ENCODE measurements at places on chromosomes 2 and 18.

GRCh38 chr2:192655916-192656315, 461.2 kb upstream of the TMEFF2 start:
- ATAC-seq = no peak

GRCh38 chr2:32227492-32227891, 37.2 kb downstream of the NLRC4 start:
- no peak for ATAC-seq

DNA sequence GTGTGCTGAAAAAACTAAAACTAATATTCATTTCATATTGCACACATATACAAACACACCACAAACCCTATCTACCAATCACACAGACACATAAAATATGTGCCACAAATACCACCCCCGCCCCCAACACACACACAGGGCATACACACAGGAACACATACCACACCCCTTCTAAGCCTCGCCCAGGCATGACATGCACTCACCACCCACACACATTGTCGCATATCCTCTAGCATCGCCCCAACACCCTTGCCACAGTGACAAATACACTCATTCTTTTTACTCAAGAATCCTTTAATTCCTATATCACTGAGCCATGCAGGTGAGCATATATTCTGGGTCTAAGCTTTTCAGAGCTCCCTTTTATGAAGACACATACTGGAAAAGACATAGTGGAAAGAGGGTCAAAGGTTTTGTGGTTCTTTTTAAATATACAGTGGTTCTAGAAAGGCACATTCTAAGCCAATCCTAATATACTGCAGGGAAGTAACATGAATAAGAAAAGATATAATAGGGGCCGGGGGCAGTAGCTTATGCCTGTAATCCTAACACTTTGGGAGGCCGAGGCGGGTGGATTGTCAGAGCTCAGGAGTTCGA, 24.5 kb upstream of the LCLAT1 start:
- ATAC-seq = peak; percentile 91

DNA sequence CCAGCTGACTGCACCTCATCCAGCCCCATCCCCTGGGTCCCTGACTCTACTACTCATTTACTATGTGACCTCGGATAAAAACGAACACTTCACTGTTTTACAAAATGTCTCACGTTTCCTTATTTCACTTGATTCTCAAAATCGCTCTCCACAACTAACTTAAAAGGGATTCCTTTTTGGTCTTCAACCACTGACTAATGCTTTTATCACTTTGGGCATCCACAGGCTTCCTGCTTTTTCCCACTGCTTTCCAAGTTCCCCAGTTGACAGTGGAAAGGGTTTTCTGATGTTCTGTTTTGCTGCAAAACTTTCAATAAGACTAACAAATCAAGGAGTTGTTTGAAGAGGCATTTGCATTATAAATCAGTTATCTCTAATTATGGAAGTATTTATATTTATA, 24.1 kb downstream of the EIF2AK3 start:
- no peak for ATAC-seq

DNA sequence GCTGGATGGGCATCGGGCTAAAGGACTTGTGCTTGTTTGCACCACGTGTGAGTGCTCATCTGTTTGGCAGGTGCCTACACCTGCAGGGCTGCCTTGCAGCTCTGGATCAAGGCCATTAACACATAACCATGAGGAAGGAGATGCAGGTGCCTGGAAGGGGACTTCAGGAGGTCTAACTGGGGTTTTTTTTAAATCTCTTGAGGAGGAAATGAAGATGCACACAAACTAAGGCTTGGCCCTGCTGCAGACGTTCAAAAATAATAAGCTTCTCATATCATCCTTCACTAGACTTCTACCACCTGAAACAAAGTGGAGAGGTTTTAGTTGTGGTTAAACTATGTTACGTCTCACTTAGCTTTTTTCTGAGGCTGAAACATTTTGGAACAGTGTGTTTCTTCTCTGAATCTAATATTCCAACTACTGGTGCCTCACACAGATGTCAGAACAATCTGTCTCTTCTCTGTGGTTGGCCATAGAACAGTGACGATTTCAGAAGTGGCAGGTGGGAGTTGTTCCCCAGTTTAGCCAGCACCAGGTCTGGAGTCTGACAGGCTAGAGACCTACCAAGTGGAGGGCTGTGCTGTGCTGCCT, 36.5 kb downstream of the BCL2L11 start:
- ATAC-seq = no peak

DNA sequence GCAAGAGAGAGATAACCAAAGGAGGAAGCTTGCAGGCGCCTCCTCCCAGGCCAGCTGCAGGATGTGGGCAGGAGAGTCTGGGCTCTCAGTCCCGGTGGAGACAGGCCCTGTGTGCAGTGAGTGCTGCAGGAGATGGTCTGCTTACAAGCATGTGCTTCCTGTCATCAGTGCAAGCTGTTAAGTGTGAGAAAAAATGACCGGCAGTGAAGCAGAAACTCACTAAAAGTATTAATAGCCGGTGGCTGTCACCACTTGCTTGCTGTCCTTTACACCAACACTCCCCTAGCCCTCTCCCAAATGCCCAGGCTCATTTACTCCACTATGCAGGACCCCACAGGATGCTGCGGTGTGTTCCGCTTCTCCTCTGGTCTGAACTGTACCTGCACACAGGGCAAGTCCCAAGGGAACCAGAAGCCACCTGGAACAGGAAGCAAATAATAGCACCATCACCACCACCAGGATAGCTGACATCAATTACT, 435.6 kb upstream of the HS6ST1 start:
- ATAC-seq = peak; percentile 58

- no peak for ATAC-seq
Observed at GRCh38 chr2:189521699-189522434, 58.7 kb downstream of the SLC40A1 start.

DNA sequence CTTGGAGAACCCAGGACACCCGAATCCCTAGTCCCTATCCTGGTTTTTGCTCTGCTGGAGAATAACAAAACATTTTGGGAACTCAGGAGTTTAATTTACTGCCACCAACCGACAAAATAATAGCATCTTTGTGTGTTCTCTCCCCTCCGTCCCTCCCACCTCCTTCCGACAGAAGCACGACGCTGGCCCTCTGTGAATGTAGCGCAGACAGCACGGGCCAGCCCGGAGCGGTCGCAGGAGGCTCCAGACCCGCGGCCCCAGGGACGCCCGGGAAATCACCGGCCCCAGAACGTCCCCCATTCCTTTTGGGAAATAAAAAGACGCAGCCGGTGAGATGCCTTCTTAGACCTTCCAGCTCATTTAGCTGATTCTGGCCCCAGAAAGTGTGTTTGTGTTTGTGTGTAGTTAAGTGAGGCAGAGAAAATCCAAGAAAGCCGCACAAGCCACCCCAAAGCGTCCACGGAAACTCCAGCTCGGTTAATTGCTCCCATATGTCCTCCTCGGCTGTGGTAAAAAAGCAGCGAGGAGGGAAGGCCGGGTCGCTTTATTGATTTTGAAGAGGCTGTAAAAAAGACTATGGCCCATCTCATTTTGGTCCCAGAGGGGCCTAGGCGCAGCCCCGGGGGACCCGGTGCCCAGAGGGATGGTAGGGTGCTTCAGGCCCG, 577 bp upstream of the TANC1 start:
- peak; percentile 32 for ATAC-seq

GRCh38 chr2:42935692-42936671, 143.6 kb upstream of the HAAO start:
- peak; percentile 8 for ATAC-seq

- ATAC-seq = no peak
Observed at GRCh38 chr2:137221797-137222492, 456.6 kb downstream of the THSD7B start.

DNA sequence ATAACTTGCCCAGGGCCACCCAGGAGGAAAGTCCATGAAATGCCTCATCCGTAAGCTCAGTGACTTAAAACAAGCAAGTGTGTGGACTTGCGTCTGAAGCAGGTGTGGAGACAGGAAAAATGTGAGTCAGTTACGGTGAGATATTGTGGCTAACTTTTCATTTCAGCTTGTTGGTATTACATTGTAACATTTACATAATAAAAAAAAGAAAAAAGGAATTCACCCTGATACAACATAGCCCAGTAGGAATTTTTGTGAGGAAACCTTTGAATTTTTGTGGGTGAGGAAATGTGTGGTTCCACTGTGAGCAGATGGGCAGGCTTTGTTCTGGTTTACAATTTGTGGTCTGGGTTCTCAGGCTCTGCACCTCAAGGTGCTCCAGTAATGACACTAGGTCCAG, 33.7 kb upstream of the LYPD6B start:
- no peak for ATAC-seq

DNA sequence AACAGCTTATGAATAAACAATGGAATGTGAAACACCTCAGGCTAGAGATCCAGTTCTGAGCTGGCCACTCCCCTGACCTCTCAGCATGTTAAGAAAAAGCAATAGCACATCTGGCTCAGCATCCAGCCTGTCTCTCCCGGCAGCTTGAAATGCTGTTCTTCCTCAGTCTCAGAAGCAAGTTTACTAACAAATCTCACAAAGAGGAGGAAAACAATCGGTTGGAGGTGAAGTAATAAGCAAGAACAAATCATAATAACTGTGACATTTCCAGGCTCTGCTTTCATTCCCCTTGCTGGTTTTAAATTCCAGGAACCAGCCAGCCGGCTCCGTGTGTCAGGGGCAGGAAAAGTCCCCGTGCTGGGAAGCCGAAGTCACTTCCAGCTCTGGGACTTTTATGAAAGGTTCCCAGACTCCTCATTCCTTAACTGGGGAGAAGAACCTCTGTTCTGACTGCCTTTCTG, 133.9 kb upstream of the ARL4C start:
- no peak for ATAC-seq

- ATAC-seq = peak; percentile 100
Observed at GRCh38 chr2:102664471-102664909, 45.1 kb downstream of the SLC9A2 start.

DNA sequence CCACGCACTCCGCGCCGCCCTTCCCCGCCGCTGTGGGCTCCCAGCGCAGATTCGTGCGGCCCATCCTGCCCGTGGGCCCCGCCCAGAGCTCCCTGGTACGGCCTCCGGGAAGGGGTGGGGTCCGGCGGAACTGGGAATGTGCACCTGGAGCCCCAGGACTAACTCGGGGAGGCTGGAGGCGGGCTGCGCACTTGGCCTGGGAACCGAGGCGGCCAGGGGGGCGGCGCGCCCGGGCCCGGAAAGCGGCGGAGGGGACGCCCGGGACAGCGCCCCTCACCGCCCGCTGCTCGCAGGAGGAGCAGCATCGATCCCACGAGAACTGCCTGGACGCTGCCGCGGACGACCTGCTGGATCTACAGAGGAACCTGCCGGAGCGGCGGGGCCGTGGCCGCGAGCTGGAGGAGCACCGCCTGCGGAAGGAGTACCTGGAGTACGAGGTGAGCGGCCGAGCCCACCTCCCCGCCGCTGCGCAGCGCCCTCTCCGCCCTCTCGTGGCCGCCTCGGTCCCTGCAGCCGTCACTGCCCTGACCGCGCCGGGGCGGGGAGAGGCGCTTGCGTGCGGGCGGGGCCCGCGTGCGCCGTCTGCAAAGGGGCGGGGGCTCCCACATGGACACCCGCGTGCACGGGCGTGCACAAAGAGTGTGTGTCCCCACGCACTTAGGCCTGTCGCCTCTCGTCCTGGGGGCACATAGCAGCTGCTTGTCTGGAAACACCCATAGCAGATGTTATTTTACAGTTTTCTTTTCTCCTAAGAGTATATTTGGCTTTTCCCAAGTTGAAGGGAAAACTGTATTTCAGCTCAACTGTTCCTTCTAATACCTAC, 25.2 kb downstream of the PSD4 start:
- peak; percentile 92 for ATAC-seq

DNA sequence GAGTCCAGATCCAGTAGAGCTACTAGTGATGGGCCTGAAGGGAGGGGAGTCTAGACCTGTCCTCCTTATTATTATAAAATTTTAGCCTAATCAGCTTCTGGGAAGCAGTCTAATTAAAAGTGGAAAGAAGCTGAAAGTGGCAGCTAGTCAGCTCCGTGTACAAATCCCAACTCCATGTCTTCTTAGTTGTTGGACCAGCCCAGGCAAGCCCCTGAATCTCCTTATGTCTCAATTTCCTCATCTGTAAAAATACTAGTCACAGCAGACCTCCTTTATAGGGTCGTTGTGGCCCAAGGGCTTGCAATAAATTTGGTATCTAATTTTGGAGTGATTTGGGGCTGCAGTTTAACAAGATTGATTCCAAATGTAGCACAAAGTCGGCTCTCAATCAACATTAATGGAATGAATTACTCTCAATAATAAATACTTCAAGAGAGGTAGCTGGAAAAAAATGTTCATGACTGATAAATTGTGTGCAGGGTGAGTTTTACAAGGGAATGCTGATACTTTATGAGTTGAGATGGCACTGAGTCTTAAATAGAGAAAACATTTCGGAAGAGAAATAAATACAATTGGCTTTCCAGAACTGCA, 118.3 kb upstream of the NDUFV2 start:
- ATAC-seq = no peak

DNA sequence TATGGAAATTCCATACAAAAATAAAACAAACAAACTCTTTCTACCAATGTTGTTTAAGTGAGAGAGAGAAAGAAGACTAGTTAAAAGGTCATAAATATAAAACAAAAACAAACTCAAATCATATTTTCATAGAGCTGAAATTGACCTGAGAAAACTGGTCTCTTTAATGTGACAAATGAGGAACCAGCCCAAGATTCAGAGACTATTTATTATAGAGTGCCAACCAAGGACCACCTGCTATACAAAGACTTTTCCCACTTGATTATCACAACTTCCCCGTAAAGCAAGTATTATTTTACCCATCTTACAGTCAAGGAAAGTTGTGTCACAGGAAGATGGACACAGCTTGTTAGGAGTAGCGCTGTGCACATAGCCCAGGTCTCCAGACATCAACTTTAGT, 13.3 kb downstream of the ANKRD44 start:
- no peak for ATAC-seq

DNA sequence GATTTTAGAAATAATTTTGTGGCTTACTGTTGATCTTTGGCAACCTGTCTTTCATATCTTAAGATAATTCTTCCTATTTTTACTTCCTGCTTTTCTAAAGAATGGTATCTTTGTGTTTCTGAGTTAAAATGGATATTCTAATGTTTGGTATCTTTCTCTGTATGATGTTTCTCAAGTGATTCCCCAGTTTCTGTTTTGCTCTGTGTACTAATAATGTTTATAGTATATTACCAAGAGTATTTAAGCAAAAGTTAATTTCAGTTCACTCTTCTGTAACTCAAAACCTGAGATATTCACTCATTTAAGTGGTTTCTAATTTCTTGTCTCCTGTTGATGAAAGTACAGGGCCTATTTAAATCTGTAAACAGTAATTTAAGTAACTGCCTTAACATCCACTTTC, 58.3 kb downstream of the CCDC150 start:
- no peak for ATAC-seq

- ATAC-seq = peak; percentile 25
Observed at GRCh38 chr2:181411105-181411849, 45.9 kb upstream of the ITGA4 start.

- ATAC-seq = no peak
Observed at GRCh38 chr18:53234610-53235009, 894.6 kb downstream of the DCC start.

GRCh38 chr2:92072461-92073035, 2798.7 kb upstream of the TEKT4 start:
- no peak for ATAC-seq
